CD4-positive, alpha-beta T cell treated with Interleukin-1 beta for 1 hour (primary cell): ENCODE measurements at places on chromosomes 6 and 20.

- DNase-seq: no peak
Measured at GRCh38 chr6:21597801-21598673, 4.5 kb downstream of the SOX4 start.

DNA sequence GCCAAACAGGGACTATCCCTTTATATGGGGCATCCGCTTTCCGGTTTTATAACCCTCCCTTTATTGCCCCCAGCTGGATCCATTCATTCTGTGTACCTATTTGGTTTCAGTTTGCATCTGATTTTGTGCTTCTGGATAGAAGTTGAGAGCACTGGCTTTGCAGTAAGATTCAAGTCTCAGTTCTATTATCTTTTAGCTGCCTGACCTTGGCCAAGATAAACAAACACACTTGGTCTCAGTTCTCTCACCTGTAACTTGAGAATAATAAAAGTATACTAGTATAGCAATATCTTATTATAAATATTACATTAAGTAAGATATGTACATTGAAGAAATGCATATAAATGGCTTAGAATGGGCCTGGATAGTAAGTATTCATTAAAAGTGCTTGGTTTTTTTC is 182.4 kb upstream of the TSHZ2 start:
- DNase-seq: no peak

GRCh38 chr20:42110301-42110700 is 492.1 kb upstream of the CHD6 start:
- no peak for DNase-seq

DNA sequence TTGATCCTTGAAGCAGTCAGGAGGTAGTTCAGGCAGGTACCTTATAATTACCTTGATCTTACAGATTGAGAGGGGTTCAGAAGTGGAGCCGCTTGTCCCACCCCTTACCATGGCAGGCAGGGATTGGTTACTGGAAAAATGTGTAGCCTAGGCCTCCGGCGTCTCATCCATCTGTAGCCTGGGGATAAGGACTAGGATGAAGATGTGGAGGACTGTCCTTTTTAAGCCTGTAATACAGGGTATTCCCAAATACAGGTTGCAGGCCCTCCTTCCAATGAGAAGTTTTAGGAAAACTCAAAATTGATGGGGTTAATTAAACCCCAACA is 2.8 kb downstream of the HMGA1 start:
- no peak for DNase-seq

DNA sequence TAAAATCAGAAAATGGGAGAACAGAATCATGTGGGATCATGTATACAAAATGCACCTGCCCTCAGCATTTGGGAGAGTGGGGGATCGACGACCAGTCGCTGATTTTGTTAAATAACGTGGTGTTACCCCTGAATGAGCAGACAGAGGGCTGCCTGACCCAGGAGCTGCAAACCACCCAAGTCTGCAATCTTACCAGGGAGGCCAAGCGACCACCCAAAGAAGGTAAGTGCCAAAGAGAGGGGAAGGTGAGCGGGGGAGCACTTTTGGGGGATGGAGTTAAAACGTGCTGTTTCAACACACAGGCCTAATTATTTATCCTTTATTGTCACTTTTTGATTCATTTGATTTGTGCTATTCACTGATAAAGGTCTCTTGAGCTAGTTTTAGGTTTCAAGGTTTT is 4.1 kb downstream of the ADGRB3 start:
- DNase-seq: no peak

DNA sequence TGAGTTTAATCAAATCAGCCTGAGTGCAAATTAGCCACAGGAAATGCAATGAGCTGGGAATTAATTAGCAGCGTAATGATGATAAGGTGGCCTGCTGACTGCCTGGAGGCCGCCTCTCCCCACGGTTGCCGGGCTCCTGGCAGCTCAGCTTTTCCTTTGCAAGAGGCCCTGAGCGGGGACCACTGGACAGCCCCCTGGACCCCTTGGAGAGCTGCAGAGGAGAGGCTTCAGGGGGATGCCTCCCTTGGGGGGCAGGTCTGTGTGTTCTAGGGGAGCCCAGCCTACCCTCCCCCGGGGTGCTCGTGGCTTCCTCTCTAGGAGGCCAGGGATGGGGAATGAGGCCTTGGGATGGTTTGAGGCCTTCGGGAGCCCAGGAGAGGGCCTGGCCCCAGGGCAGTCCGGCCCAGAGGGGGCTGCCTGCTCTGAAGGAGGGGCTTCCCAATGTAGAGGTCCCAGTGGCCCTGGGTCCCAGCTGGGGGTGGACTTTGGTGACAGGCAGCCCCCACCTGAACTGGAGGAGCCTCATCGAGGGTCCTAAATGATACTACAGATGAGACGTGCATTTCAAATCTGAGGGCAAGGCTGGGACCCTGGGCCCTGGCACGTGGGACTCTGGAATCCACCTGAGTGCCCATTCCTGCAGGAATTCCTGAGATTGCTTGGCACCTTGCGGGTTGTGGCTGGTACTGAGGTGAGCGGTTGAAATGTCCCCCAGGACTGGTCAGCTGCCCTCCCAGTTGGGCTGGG is 66.4 kb upstream of the BHLHE23 start:
- no peak for DNase-seq

- DNase-seq: no peak
Measured at GRCh38 chr6:127963495-127963894, 62.6 kb upstream of the THEMIS start.

- DNase-seq: no peak
Measured at GRCh38 chr6:137016356-137016755, 28.4 kb downstream of the IL20RA start.

GRCh38 chr6:32387589-32388340 is 16.1 kb upstream of the TSBP1 start:
- DNase-seq: no peak

DNA sequence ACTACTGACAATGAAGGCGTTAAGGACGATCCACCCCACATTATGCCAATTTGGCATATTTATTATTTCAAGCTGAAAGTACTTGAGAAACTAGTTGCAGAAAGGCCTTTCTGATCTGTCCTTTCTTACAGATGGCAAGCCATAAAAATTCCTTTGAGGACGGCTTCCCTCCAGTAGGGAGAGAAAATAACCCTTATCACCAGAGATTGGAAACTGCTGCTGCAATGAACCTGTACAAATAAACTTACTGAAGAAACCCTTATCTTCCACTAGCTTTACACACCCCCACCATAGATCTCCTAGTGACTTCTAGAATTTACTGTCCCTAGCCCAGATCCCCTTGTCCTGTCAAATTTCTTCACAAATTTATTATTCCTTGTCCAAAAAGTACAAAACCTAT is 105.2 kb downstream of the MAP7 start:
- DNase-seq: no peak

- no peak for DNase-seq
Measured at GRCh38 chr20:469746-470490, 7.6 kb upstream of the TBC1D20 start.

DNA sequence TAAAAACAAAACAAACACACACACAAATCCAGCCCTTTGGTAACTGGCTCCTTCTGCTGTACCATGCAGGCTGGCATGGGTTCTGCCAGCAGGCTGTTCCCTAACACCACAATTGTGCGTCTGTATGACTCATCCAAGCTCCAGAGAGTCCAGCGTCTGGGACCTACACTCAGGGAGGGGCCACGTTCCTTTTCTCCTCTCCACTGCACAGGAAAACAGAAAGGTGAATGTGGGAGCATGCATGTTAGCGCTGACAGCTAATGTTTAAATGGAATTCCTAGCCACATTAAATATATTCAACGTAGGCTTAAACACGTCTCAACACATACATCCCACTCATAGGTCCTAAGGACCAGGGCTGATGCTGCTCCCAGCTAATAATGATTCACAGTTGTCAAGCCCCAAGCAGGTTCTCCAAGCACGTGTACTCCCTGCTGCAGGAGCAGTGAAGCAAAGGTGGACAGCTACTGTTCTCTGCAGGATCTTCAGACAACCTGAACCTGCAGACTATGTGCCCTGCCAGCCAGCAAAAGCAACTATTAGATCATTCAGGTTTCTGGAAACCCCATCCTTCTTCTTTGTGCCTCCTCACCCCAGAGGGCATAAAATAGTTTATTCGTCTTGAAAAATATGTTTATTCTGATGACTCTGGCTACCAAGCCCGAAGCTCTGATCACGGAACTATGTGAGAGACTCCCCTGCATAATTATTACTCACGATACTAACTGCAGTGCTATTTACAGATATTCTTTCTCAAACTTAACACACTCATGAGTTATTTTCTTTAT is 20.9 kb downstream of the MAP1LC3A start:
- no peak for DNase-seq

GRCh38 chr6:150881911-150882481 is 16.5 kb downstream of the MTHFD1L start:
- no peak for DNase-seq

DNA sequence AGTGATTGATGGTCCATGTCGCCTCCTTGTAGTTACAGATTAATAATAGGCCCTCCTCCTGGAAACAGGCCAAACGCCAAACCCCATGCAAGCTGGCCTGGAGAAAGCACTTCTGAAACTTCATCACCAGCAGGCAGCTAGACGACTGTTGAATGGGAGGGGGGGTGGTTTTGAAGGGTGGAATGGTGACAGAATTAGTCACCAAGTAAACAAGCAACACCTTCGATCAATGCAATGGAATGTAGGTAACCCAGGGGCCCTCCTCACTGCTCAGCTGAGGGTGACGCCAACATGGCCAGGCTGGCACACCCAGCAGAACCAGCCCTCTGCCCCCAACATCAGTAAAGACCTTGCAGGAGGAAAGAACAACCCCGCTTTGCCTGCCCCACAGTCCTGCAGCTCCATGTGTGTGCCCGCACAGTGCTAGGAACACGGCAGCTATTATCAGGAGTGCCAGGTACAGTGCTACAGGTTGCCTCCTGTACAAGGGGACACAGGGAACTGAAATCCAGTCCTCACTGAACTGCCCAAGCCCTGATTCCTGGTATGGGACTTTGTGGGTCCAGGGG is 2.7 kb downstream of the BCAS1 start:
- DNase-seq: no peak
